T-cell (primary cell): ENCODE measurements at places on chromosomes 1 and 21.

GRCh38 chr1:48493970-48494769 lies 22.2 kb upstream of the SPATA6 start:
- no peak for DNase-seq

DNA sequence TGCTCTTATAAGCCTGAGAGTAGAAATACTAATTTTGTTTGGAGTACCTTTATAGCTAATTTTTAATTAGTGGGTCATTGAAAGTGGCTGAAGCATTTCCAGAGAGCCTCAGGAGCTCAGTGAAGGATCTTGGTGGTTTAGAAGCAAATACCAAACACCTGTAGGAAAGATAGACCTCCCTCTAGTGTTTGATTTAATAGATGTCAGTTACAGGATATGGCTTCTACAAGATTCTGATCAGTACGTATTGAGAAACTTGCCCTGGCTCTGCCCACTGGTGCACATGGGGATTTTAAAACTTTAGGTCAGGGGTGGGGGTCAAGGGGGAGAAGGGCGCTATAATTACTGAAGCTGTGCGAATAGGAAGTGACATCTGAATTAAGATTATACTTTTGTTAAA lies 122.2 kb downstream of the POU2F1 start:
- DNase-seq, result no peak

- DNase-seq, result no peak
Observed at GRCh38 chr1:228149406-228150119, at the start of gene GJC2. TSS of gene GJC2 (plus strand) at chr1:228149930. CDS start at chr1:228157759, 7,829 bp downstream.

DNA sequence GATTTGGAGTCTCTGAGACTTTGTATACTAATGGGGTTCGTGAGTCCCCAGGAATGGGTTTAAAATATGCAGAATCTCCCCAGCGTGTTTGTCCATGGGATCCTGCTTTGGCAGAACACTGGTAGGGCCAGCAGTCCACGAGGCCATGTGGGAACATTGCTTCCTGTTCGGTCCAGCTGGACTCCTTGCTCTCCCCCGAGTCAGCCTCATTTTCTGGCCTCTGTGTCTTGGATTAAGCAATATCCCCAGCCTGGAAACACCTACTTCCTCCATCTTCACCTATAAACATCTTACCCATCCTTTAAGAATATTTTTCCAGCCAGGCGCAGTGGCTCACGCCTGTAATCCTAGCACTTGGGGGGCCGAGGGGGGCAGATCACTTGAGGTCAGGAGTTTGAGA lies 142.4 kb downstream of the NAV1 start:
- DNase-seq, result no peak

DNA sequence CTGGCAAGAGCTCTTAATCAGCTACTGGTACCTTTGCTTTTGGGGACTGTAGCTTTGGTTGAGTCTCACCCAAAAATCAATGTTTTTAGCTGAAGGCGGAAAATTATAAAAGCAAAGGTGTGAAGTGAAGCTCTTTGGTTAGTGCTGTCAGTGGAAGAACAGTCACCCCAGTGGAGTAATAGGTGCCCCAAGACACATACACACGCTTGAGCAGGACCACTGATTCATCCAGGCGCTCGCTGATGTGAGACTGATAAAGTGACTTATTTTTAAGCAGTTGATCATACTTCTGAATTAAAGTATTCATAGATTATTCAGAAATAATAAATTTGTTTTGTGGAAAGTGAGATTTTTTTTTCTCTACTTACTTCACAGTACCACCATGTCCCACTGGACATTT lies 37.1 kb downstream of the TGFB2 start:
- no peak for DNase-seq

GRCh38 chr1:182198006-182198605 lies 136.6 kb upstream of the ZNF648 start:
- DNase-seq, result no peak

DNA sequence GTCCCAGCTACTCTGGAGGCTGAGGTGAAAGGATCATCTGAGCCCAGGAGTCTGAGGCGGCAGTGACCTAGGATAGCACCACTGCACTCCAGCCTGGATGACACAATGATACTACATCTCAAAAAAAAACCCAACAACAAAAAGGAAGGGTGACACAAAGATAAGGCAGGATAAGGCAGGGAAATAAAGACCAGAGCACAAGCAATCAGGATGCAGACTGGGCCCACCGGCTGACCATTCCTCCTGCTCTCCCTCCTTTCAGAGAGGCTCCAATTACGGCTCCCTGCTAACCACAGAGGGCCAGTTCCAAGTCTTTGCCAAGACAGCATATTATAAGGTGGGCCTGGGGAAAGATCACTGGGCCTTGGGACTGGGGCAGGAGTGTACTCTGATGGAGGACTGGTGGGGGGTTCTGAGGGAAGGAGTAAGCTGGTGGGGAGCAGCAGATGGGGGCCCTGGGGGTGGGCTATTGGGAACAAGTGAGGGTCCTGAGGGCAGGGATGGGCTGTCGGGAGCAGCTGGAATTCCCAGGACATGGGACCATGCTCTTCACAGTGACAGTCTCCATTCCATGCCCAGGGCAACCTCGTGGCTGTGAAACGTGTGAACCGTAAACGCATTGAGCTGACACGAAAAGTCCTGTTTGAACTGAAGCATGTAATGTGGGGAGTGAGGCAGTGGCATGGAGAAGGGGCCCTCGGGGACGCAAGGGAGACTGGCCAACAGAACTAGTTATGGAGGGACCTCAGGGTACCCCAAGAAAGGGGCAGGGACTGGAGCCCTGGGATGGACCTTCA lies 7.3 kb downstream of the NPR1 start:
- no peak for DNase-seq

GRCh38 chr1:158020259-158020885 lies 26.9 kb downstream of the KIRREL1 start:
- DNase-seq, result no peak

DNA sequence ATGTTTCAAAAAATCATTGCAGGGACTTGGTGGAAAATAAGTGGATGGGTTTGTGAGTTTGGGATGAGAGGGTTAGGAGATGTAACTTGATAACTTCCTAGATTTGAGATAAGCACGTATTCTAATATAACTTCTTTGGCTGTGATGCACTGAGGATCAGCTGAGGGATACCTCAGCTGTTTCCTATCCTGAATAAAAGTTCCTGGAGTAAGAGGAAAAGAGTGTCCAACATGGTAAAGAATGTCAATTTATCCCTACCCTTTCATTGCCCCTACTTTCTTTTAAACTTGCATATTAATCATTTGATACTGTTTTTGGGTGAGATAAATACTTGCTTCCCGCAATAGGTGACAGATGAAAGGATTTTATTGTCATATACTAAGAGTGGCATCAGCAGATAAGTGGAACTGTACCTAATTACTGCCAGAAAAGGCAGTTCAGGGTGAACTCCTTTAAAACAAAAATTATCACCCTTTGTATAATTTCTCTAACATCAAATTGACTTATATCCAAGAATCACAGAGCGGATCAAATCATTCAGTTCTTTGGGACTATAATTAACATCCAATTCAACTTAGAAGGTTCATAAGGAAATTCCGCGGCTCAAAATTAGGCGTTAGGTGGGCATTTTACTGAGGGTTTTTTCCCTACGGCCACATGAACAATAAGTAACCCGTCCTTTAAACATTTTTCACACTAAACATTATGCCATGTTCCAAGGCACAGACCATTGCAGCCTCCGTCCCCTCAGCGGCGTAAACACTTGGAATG lies 1.4 kb upstream of the SUCO start:
- DNase-seq, result no peak

- no peak for DNase-seq
Observed at GRCh38 chr1:94315552-94316116, 78.2 kb upstream of the ARHGAP29 start.

DNA sequence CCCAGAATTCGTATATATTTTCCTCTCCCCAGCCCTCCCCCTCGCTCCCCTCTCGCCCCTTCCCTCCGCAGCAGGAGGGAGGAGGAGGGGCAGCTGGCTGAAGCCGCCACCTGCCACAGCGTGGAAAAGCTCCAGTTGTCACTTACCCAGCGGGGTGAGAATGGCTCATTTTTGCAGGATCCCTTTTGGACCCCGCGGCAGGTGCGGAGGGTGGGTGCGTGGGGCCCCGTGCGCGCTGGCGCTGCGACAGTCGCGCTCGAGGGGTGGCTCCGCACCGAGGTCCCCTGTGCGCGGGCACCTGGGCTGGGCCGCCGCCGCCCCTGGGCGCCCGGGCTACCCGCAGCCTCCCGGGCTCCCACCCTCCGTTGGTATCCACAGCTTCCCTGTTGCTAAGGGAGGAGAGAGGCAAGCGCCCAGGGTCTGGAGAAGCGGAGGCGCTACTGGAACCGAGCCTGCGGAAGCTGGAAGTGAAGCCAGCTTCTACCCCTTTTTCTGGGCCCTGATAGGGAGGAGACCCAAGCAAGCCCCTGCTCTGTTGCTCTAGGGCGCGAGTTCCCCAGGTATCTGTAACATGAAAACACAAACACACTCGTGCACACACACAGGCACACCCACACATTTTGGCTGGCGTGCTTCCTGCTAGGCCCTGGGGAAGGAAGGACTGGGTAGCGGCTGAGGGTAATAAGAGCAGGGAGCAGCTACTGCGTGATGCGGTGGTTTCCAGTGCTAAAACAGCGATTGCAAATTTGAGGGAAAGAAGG lies at the start of gene ERICH3:
Gene ERICH3, minus strand, starts transcription at position 442 of the 761 bp plus-strand sequence. Its CDS starts 273 bp downstream, at position 169.
- no peak for DNase-seq

DNA sequence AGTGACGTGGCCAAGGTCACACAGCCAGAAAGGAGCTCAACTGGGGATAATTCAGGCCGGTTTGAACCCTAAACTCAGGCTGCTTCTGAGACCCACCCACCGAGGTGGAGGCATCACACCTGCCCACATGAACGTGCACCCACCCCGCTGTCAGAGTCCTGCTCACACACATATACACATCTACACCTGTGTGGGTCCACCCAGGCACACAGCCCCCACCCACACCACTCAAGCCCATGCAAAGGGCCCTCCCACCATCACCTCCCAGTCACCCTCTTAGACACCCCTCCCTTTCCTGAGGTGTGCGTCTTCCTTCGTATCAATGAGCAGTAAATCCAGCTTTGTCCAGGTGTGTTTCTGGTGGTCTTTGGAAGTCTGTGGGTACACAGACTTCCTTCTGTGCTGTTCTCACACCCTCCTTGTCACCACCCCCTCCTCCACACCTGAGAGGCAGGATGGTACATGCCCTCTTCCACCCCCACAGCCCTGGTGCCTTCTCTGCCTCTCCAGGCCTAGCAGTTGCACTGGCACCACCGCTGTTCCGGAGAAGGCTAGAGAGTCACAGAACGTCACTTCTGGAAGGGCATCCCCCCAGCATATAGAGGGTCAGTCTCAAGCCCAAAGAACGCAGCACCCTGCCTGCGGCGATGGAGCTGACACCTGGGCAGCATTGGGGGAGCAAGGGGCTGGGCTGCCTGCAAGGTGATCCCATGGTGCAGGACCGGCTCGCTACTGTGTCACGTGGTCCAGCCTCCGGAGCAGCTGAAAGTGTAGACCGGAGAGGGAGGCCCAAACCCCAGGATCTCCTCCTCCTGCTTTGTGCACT lies 18.9 kb upstream of the FAM131C start:
- DNase-seq, result no peak

DNA sequence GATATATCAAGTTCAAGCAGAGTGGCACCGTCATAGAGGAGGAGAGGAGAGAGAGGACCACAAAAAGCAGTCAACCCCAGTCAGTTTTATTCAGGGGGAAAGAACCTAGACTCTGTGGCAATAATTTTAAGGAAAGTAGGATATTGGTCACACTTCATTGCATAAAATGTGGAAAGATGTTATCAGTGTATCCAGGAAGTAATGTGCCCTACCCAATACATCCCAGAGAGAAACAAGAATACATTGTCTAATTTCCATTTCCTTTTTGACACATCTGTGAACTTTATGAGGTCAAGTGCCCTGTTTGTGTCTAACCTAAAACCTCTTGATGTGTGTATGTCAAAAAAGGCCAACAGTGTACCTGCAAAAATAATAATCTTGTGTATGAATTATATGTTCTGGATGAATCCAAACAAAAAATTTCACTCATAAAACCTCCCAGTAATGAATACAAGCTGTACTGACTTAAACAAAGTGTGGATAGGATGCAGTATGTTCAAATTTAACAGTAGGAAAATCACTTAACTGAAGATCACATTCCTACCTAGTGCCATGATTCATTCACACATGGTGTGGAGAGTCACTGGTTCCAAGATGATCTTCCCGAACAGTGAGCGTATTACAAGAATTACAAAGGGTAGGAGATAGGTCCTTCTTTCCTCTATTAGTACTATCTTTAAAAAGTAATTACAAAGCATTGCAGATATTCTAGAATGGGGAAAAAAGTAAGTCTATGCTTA lies 712.1 kb upstream of the CXADR start:
- DNase-seq, result no peak

DNA sequence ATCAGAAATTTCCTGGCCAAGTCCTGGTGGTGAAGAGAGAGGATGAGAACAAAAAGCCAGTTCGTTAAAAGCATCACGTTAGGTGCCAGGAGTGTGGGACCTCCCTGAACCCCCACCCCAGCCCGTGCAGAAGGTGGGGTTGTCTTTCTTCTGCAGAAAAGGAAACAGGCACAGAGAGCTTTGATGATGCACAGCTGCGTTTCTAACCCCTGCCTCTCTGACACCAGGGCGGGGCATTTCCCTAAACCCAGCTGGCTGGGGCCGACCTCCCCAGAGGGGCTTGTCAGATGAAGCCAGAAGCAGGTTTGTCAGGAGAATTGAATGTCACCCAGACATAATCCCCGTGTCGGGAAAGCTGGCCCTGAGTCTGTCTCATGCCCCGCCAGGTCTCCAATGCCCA lies 189.3 kb upstream of the EDN2 start:
- peak; percentile 35 for DNase-seq

DNA sequence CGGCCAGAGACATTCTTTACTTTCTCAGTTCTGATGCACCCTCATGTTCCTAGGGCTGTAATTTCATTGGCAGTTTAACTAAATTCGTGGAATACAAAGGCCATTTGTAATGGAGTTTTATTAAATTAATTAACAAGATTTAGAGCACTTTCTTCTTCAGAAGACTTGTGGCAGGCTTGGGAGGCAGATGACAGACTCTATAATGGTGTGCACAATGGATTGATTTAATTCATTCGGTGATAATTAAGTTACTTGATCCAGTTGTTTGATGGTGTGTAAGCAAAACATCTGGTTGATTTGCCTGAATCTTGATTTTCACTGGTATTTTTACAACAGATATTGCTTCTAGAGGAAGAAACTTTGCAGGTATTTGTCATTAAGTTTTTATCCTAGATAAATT lies 361.9 kb upstream of the GREM2 start:
- no peak for DNase-seq

GRCh38 chr1:235628316-235629005 lies 21.1 kb downstream of the GNG4 start:
- DNase-seq, result no peak

DNA sequence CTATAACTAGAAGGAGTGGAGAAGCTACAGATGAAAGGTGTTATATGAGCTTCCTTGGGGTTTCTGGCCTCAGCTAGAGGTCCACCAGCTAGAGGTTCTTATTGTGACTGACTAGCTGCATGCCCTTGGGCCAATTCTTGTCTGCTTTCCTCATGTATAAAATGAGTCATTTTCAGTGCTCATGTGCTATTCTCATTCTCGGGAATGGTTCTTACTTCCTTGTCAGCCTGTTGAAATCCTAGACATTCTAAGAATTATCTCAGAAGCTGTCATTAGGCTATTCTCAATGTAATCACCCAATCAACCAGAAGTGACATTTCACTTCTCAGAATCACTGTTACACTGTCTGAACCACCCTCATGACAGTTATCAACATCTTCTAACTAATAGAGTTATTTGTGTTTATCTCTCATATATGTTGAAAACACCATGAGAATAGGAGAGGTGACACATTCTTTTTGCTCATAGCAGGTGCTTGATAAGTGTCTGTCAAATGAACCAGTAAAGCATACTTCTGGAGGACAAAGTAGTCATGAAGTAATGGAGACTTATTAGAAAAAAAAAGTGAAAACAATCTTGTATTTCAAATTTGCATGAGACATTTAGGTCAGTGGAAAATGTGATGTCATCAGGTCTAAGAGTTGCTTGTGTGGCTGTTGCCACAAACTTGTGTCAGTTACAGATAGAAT lies 122.8 kb upstream of the IVNS1ABP start:
- DNase-seq, result no peak
